ENCODE measurements at places on chromosomes 1 and 21.
A peak's percentile ranks its signal among the peaks of the same experiment; 100 is the strongest.

DNA sequence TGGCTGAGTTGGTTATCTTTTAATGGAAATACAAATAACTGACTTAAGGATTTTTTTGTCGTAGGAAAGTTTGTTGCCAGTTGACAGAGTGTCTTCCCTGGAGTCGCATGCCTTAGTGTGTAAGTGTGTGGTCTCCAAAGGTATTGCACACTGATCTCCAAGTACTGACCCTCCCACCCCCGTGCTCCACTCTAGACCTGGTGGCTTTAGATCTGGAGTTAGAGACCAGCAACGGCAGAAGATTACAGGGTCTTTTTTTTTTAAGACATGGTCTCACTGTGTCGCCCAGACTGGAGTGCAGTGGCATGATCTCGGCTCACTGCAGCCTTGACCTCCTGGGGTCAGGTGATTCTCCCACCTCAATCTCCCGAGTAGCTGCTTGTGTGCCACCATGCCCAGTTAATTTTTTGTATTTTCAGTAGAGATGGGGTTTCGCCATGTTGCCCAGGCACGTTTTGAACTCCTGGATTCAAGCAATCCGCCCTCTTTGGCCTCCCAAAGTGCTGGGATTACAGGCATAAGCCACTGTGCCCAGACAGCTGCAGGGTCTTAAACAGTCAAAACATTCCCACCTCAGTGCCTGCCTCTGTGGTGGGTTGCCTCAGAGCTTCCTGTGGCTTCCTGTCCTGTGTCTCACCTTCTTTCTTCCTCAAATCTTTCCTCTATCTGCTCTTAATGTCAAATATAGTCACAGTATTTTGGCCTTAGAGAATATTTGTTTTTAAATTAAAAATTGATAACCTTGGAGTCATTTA lies 6.9 kb downstream of the TRAPPC10 start:
- no peak for DNase-seq

DNA sequence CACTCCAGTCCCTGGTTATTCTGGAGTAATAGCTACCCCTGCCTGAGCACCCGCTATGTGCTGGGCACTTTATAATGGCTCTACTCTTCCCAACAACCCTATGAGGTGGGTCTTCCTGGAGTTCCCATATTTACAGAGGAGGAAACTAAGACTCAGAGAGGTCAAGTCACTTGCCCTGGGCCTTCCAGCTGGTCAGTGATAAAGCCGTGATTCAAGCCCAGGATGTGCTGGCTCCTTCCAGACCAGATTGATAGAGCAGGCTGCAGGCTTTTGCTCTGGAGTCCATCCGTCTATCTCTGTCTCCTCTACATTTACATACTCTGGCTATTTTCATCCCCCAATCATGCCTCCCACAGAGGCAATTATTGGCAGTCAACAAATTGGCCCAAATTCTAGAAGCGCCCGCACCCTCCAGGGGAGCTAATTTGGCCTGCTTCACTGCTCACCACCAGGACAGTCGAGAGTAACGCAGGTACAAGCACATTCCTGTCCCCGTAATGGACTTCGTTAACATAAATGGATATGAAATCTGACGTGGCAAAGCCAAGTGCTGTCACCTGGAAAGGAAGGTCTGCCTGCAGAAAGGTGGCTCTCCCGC lies 39.8 kb upstream of the SELENON start:
- DNase-seq, result no peak

DNA sequence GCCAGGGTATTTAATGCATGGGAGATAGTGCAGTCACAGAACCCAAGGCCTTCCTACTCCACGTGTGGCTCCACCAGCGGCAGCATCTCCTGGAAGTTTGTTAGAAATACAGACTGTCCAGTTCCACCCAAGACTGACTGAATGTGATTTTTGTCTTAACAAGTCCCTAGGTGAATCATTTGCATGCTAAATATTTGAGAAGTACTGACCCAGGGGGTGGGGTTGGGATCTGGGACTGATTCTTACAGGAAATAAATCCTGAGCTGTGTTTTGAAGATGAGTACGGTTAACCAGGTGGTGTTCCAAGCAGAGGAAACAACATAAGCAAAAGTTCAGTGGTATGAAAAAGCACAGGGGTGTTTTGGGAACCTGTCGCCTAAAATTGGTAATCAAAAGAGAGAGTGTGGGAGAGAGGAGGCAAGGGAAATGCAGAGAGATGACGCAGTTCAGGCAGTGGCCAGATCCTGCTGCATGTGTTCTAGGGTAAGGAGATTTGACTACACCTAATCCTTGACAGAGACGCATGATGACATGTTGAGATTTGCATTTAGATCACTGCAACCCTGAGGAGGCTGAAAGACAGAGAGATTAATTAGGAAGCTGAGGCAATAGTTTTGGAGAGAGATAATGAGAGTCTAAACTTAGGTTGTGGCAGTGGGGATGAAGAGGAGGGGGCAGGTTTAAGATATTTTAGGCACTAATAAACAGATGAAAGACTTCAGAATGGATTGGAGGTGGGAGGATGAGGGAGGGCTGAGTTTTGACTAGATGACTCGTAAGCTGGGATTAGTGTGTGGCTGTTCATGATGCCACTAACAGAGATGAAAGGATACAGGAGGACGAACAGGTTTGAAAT lies 3.7 kb upstream of the ZNF326 start:
- DNase-seq, result no peak

DNA sequence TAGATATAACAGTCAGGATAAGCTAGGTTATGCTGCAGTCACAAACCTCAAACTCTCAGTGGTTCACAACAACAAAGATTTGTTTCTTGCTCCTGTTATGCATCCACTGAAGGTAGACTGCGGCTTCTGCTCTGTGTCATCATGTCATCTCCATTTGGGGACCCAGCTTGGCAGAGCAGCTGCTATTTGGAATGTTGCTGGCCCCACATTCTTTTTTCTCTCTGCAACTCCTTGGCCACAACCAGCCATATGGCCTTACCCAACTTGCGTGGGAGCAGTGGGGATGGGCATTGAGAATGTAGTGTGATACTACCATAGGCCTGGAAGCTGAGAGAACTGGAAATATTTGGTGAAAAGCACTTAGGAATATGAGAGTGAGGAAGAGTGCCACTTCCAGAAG lies 26.4 kb downstream of the AGO4 start:
- no peak for DNase-seq

GRCh38 chr1:43791243-43791642 lies 83.9 kb downstream of the ST3GAL3 start:
- DNase-seq, result no peak

- peak; percentile 29 for DNase-seq
These were observed 42.8 kb downstream of the RTCA start for GRCh38 chr1:100308777-100309176.
